T-helper 17 cell (primary cell): ENCODE measurements at places on chromosomes 1 and 21.

DNA sequence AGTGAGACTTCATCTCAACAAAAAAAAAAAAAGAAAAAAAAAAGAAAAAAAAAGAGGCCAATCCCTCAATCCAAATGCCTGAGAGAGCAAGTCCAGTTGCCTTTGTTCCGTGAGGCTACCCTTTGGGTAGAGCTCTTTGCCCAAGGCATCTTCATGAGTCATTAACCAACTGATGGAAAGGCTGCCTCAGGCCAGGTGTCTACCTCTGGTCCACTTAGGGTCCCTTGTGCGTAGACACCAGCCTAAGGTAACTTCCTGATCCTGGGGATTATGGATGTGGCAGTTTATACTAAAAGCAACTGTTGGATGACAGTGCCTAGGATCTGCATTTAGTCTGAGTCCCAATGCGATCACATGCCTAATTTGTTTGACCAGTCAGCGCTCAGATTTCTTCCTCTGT, 20.7 kb upstream of the ZNF326 start:
- no peak for DNase-seq

- no peak for DNase-seq
Observed at GRCh38 chr1:48109390-48110013, 112.3 kb upstream of the TRABD2B start.

- no peak for DNase-seq
Observed at GRCh38 chr1:106960412-106960811, 96.1 kb upstream of the PRMT6 start.

DNA sequence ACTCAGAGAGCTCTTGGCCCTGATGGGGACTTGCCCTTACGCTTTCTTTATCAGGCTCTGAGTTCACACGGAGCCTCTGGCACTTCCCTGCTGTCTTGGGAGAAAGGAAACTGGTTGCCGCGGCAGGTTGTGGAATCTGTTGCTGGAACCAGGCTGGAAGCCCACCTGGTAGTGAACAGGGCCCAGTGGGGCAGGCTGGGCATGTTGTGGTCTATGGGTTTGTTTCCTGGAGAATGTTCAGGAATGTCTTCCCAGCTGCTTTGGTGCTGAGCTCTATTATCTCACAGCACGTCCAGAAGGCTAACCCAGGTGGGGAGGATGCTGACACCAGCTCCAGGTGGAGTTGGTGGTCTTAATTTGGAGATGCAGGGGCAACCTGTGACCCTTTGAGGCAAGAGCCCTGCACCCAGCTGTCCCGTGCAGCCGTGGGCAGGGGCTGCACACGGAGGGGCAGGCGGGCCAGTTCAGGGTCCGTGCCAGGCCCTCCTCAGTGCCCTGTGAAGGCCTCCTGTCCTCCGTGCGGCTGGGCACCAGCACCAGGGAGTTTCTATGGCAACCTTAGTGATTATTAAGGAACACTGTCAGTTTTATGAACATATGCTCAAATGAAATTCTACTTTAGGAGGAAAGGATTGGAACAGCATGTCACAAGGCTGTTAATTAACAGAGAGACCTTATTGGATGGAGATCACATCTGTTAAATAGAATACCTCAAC, 33.3 kb upstream of the TDRD10 start:
- DNase-seq, result no peak

GRCh38 chr1:28208818-28209441, 23.9 kb downstream of the DNAJC8 start:
- peak; percentile 30 for DNase-seq

GRCh38 chr1:151860504-151861187, 7.1 kb upstream of the THEM5 start:
- DNase-seq, result no peak

DNA sequence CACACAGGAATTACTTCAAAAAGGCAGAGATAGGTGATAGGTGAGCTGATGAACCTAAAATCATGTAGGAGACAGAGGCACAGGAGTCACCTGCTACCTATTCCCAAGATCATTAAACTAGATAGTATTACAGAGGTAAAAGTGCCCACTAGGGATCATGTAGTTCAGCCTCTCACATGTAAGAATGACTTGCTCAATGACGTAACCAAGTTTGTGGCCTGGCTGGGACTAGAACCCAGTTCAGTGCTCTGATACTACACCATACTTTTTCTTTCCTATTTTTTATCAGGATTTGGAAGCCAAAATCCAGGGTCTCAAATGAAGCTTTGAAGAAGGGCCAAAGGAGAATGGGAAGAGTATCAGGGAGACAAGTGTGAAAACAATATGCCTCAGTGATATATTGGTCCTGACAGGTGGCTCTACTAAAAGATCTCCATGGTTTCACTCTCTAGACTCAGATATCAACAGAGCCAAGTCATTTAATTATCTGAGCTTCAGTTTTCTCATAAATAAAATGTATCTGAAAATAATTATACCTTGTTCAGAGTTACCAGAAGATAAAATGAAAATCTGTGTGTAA, 87.3 kb upstream of the SLFNL1 start:
- no peak for DNase-seq

- no peak for DNase-seq
Observed at GRCh38 chr1:178284058-178284457, 190.2 kb downstream of the RASAL2 start.

DNA sequence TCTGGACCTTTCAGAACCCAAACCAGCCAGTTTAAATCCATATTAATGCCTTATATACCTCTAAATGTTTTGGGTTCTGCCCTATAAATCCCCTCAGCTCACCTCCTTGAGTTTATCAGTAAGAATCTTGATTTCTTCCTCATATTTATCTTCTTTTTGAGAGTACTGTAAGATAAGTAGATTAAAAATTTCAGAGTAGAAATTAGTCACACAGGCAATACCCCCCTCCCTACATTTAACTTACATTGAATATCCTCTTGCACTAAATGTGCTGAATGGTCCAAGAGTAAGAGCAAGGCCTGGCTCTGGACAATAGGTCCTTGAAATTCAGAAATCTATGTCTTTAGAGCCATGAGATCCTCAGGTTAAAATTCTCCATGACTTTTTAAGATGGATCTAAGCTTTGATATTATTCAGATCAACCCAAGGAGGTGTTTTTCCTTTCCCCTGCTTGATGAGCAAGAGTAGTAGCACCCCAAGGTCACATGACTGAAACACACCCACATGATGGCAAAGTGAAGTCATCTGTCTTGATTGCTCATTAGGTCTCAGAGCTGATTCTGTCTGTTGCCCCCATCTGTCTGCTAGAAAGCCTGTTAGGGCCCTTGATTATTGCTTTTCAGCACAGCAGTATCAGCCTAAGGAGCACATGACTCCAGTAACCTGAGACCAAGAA, 15.8 kb upstream of the NUP210L start:
- no peak for DNase-seq

DNA sequence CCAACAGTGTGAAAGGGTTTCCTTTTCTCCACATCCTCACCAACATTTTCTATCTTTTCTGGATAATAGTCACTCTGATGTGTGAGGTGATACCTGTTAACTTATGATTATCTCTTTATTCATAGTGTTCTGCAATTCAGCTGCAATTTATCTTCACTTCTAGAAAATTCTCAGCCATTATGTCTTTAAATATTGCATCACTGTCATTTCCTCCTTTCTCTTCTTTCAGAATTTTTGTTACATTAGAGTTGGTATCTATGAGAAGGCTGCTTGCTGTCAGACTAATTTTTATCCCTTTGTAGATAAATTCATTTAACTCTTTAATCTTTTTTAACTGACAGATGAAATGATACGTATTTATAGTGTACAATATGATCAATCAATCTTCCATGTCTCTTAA, 30.5 kb upstream of the ATF3 start:
- DNase-seq, result no peak

DNA sequence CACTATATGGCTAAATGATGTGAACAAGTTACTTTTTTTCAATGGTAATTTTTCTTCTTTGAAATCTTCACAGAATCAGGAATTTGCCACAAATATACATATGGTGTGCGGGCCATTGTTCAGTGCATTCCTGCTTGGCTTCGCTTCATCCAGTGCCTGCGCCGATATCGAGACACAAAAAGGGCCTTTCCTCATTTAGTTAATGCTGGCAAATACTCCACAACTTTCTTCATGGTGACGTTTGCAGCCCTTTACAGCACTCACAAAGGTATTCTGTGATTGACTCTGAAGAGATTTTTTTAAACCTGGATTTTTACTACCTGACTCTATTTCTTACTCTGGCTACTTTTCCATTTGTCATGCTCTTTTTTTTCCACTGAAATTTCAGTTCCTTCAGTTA, 76.2 kb upstream of the KIAA1614 start:
- no peak for DNase-seq

DNA sequence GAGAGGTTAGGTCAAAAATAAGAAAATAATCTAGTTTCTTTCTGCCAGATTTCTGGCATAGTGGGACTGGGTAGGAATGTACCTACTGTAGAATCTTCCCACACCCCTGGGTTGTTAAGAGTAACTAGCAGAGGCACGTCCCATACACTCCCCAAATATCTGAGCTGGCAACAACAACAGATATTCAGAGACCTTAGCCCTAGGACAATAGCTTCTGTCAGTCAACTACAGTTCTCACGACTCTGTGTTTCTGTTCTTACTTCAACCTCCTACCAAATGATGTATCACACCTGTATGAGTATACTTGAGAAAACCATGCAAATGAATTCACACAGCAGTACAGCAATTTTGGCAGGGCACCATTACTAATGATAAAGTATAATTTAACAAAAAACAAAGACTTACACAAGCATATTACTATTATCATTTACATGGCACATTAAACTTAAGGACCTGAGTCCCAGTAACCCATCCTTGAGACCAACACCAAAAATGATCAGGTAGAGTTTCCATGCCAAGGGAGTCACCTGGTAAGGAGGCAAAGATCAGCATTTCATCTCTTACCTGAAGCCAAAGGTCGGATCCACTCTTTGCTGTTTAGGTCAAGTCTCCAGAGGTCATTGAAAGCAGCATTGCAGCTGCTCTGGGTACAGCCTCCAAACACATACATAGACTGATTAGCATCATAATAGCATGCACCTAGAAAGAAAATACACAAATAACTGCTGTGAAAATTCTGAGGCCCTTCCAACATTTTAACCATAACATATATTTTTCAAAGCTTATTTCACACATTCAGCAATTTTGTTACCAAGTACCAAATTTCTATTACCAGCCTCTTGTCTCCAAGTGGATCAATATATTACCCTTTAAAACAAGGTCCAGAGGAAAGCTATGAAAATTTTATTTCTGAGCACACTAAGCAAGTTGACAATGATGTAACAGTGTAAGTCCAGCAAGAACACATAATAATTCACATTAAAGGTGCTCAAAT, 57.5 kb upstream of the CPLANE2 start:
- no peak for DNase-seq

GRCh38 chr1:152986578-152986977, 2.7 kb downstream of the SPRR1A start:
- DNase-seq, result no peak

DNA sequence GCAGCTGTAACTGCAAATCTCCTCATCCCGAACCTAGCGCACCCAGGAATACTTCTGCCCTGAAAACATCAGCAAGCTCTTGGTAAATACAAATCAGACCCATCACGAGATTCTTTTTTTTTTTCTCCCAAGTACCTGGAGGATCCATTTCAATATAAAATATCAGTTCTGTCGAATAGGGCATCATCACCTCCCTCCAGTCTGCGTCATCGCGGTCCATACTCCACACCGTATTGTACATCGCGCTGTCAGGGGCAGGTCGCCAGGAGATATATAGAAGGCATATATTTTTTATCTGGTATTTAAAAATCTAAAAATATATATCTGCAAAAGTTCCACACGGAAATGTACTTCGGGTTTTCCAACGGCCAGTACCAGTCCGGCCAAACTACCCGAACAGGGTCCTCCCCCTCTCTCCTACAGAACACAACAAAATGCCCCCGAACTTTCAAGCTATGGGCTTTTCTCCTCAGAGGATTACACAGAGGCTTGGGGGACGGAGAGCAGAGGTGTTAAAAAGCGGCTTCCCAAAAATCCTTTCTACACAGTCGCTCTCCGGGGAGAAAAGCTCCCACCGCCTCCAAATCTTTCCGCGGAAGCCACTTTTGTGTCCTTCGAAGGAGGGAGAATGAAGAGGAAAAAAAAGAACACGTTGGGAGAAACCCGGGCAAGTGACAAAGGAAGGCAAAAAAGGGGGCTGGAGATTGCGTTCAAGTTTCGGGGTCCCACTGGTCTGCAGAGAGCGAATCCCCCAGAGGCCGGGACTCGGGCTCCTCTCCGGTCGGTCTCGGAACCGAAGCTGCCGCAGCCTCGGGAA, 509 bp downstream of the PIK3R3 start:
- no peak for DNase-seq

GRCh38 chr1:64043288-64043687, 160.1 kb upstream of the UBE2U start:
- no peak for DNase-seq

GRCh38 chr1:78178816-78179215, 133.1 kb downstream of the GIPC2 start:
- no peak for DNase-seq

GRCh38 chr1:234975122-234975940, 153.3 kb downstream of the TOMM20 start:
- DNase-seq, result no peak

DNA sequence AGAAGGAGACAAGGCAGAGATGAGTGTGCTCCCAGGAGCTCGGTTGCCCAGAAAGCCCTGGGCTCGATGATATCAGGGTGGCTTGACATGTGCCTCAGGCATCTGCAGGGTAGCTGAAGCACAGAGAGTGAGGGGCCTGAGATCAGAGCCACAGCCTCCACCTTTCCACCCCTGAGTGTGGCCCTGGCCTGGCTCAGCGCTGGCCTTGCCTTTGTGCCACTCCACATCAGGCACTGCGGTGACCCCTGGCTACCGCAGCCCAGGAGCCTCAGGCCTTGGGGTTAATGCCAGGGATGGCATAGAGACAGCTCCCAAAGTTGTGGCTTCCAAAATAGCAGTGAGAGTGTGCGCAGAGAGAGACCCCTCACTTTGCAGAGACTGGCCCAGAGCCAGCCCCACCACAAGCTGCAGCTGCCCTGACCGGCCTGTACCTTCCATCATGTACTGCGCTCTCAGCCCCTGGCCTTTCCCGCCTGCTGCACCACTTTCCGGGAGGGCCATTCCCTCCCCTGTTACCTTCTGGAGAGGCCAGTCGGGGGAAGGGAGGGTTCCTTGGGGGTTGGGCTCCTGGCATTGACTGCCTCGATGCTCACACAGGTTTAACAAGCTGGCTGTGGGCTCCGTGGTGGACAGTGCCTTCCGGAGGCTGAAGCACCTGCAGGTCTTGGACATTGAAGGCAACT, 19.5 kb downstream of the PODN start:
- no peak for DNase-seq

GRCh38 chr1:44721485-44722361, 9.2 kb downstream of the RNU5D-1 start:
- no peak for DNase-seq

- no peak for DNase-seq
Observed at GRCh38 chr1:77927414-77927813, 39.0 kb downstream of the NEXN start.

DNA sequence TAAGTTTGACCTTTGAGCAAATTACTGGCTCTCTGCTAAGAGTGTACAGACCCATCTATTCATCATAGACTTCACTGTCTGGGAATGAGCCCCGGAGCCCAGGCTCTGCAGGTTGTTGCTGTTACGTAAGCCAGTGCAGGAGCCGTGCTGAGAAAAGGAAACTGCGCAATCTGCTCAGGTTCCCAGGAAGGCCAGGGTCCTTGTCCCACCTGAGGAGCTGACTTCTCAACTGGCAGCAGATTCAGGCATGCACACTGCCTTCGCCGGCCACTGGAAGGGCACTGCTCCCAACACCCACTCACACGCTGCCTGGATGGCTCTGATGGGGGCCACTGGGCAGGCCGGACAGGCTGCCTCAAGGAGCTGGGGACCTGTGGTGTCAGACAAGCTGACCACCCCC, 19.5 kb downstream of the RCAN1 start:
- DNase-seq, result no peak

- DNase-seq, result no peak
Observed at GRCh38 chr1:58136387-58136786, 410.1 kb downstream of the OMA1 start.

- DNase-seq, result no peak
Observed at GRCh38 chr1:147272042-147272441, 29.6 kb downstream of the CHD1L start.
